Choroid plexus epithelial cell (primary cell): ENCODE measurements at places on chromosomes 11 and 22.

DNA sequence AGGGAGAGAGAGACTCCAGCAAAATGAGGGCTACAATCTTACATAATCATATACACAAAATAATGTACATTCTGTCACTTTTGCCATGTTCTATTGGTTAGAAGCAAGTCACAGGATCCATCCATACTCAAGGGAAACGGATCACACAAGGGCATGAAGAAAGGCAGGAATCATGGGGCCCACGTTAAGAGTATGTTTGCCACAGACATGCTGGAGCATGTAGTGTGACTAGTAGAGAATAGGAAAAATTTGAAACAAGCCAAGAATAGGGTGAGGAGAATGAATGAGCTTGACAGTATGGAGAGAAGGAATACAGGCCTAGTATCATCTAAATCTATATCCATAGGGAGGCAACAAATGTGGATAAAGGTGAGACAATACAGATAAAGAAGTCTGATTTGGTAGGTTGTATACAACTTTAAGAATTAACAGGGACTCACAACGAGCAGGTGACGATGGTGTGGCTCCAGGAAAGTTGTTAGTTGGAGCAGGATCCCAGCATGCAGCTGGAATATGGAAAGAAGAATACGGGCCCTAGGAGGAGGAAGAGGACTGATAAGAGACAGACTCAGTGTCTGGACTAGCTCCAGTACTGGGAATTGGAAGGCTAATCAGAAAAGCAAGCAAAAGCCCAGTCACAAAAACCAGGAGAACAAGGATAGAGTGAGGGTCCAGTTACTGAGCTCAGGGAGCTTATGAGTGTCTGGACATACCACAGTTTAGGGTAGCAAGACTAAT lies 301.7 kb upstream of the PITPNB start:
- DNase-seq: no peak

DNA sequence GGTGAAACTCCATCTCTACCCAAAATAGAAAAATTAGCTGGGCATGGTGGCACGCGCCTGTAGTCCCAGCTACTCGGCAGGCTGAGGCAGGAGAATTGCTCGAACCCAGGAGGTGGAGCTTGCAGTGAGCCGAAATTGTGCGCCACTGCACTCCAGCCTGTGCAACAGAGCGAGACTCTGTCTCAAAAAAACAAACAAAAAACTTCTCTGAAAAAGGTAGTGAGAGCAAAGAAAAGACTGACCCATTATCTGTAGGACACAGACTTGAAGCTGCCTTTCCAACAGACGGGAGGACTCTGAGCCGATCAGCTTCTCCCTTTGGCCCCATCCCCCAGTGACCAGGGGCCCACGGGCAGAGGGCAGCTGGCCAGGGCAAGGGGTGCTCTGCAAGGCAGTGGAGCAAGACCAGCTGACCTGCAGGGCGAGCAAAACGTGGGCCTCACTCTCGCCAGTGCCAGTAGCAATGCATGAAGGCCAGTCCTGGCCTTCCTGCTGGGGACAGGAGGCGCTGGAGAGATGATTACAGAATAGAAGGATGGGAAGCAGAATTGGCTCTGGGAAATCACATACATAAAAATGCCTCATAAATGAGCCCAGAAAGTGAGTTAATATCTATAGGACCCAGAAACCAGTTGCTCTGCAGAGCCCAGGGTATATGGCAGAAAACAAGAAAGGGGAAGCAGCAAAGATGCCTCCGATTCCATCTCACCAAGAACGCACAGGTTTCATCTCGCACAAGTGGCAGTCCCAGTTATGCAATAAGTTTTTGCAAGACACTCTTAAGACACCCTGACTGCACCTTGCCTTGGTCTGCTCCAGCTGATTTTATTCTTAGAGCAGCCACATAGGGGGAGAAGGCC lies 2.8 kb downstream of the EHD1 start:
- DNase-seq: no peak

- DNase-seq: no peak
Measured at GRCh38 chr22:41574847-41575381, 14.1 kb downstream of the CSDC2 start.

DNA sequence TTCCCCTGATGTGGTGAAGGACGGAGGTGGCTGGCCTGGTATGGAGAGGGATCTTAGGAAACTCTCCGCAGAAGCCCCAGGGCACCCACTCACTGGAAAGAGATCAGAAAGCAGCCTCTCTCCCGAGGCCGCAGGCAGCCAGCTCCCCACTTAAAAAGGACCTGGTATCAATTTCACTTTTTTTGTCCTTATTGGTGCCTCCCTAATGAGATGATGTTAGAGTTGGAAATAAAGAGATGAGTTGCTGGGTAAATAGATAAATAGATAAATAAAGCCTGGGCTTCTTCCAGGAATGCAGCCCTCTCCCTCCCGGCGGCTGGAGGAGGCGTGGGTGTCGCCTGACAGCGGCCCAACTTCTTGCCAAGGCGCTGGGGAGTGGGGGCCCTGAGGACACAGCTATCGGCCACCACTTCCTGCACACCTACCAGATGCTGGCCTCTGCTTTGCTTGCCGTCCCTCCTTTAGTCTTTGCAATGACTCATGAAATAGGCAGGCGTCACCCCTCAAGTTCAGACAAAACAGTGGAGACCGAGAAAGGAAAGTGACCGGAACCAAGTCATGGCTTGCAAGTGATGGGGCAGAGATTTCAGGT lies 42.9 kb downstream of the LINC01488 start:
- peak; percentile 31 for DNase-seq

DNA sequence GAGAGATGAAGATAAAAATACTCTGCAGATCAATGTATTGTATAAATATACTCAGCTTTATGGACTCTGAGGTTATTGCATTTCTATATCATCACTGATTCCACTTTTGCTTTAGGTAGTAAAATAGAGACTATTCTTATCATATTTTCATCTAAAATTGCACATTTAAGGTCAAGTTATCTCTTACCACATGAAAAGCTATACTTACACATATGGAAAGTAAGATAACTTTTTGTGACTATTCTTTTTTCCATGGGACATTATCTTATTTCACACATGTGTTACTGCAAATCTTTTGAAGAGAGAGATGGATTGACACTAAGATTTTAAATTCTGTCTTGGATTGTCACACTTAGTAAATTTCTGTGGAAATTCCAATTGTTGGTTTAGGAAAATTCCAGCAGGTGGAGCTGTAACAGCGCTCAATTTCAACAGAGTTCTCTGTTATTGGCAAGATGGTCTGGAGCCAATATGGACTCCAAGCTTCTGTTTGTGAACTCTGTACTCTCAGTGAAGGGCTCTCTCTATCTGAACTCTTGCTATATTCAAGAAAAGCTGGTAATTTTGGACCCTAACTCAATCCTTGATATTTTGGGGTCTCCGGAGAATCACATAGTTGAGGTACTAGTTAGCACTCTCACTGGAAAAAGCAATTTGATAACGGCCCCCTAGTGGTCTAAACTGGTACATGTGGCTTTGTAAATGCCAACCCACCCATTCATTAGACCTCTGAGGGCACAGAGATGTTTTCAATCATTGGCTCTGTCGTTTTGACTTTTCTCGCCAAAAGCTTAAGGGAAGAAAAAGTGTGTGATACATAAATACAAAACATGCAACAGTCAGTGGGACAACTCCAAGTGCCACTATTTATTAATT lies 429.7 kb downstream of the ETS1 start:
- DNase-seq: peak; percentile 90

DNA sequence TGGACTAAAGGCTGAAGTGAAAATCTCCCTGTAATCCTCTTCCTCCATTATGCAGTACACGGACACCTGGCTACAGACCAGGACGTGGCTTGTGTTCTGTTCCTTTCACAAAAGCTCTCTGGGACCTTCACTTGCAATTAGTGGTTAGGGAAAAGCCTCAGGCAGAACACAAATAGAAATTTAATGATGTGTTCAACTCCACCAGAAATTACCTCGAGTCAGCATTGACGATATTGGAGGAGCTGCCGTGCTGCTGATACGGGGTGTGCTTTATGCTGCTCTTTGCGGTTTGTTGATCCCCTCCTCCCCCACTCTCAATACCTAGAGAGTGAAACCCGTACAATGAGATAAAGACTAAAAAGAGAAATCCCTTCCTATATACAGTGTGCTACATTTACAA lies 48.9 kb downstream of the POLD3 start:
- no peak for DNase-seq

DNA sequence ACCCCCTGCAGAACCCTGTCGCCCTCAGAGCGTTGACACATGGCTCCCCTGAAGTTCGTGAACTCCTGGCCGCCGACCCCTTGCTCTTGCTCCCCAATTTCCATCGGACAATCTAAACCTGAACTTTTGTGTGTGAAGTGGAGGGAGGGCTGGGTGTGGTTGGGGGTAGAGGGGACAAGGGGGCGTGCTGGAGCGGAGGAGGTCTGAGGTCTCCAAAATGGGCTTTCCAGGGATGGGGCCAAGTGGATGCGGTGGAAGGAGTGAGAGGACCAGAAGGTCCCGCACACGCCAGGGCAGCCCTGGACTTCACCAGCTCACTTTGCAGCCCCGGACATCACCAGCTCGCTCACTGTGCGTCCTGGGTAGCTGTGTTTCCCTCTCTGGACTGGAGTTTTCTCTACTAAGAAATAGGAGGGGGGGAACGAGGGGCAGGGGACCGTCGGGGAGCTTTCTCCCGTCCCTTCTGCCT lies 18.6 kb downstream of the CREB3L1 start:
- DNase-seq: peak; percentile 35

DNA sequence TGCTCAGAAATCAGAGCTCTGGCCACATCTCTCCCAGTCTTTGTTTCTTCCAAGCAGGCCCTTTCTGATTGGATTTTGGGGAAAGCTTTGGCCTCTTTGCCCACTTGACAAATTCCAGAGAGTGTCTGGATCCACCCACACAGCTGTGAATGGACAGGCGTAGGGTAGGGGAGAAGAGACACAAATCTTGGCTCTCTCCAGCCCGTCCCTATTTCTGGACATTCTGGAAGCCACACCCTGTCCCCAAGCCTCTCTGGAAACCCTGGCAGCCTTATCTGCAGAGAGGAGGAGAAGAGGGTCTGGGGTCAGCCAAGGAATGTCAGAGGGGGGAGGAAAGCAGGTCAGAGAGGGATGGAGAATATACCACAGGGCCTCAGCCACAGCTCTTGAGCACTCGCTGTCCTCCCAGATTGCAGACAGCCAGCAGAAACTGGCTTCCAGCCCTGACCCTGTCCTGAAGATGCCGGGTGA lies 59.5 kb upstream of the WNT11 start:
- no peak for DNase-seq

DNA sequence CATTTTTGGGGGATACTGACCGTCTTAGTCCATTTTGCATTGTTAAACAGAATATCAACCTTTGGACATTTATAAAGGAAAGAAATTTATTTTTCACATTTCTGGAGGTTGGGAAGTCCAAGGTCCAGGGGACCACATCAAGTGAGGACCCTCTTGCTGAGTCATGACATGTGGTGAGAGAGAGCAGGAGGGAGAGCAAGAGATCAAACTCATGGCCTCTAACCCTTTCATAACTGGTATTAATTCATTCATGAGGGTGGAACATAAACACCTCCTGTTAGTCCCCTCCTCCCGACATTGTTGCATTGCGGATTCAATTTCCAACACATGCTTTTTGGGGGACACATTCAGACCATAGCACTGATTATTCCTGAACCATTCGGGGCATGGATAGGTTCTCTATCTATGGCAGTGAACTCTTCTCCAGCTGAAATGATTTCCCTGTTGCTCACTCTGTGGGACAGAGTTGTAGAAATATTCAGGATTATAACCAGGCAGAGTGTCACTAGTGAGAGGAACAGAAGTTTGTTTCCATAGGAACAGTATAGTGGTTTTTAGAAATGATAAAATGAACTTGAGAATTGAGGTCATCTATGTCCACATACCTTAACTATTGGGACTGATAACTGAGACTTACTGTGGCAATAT lies 88.2 kb upstream of the OR9Q1 start:
- DNase-seq: no peak

DNA sequence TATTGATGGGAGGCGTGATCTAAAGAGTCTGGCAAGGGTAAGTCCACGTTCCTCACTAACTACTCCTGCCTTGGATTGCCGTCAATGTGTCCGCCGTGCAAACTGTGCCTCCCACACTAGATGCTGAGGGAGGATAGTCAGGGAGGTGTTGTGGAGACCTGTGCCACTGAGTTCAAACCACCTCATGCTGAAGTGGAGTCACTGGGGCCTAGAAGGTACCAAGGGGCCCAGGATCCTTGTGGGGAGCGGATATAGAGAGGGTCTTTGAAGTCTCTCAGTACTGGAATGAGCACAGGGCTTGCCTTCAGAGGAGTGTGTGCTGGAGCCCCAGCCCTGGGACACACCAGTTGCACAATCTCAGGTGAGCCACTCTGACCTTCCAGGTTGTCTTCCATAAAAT lies 27.1 kb upstream of the TMPRSS4 start:
- DNase-seq: no peak
